ENCODE measurements at places on chromosomes 6 and 20. TPM values are rescaled to one million over a fixed set of nuclear protein-coding genes. Genes with fewer than 3 reads are reported as not detected.

DNA sequence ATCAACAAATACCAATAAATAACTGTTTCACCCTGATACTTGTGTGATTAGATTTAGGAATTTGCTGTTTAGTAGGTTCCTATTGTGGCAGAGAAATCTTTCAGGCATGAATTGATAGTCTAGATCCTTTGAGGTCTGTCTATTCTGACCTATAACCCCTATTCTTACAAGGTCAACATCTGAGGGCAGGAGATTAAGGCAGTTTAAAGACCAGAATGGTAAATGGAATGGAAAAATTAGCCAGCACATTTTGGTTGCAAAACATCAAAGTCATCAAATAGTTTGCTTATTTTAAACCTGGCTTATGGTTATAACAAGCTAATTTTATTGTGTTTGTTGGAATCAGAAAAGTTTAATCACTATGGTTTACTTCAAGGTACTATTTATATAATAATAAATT lies 78.4 kb downstream of the LIN28B start:
- H3K4me3 ChIP-seq = no peak overlapping the region
- no peaks in the 10 kb centered on the region for H3K36me3 ChIP-seq
- DNase-seq = no peak
- H3K27me3 ChIP-seq = no peaks in the 10 kb centered on the region

DNA sequence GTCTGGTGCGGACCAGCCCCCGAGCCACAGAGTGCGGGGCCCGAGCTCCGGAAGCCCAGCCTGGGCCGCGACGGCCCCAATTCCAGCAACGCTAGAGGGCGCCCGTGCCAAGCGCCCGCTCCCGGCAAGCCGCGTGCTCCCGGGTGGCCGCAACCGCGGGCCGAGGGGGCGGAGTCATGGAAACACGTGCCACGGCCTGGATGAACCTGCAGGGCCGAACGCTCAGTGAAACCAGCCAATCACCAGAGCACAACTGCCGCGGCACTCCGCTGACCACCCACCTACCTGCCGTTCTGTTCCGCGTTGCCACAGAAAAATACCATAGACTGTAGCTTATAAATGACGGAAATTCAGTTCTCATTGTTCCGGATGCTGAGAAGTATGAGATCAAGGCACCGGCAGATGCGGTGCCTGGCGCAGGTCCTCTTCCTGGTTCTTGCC lies 85.7 kb upstream of the FOXC1 start:
- no peak overlapping the region for H3K27ac ChIP-seq
- no peaks in the 10 kb centered on the region for H3K36me3 ChIP-seq
- H3K4me1 ChIP-seq = peaks cover 10% of the 10 kb centered on the region
- H3K4me3 ChIP-seq = peak overlapping the region; percentile 28
- peak; percentile 94 for DNase-seq
- peaks cover 61% of the 10 kb centered on the region for H3K27me3 ChIP-seq

- peak overlapping the region; percentile 35 for H3K27ac ChIP-seq
- no peaks in the 10 kb centered on the region for H3K27me3 ChIP-seq
- DNase-seq = peak; percentile 39
- no peaks in the 10 kb centered on the region for H3K36me3 ChIP-seq
- peaks cover 21% of the 10 kb centered on the region for H3K4me1 ChIP-seq
Observed at GRCh38 chr6:87700397-87701343, 1.4 kb downstream of the AKIRIN2 start.

- no peak overlapping the region for H3K4me3 ChIP-seq
- no peak overlapping the region for H3K27ac ChIP-seq
- no peaks in the 10 kb centered on the region for H3K27me3 ChIP-seq
- no peaks in the 10 kb centered on the region for H3K4me1 ChIP-seq
- no peak for DNase-seq
- H3K36me3 ChIP-seq = no peaks in the 10 kb centered on the region
Observed at GRCh38 chr6:89068695-89069094, 11.9 kb upstream of the PNRC1 start.

DNA sequence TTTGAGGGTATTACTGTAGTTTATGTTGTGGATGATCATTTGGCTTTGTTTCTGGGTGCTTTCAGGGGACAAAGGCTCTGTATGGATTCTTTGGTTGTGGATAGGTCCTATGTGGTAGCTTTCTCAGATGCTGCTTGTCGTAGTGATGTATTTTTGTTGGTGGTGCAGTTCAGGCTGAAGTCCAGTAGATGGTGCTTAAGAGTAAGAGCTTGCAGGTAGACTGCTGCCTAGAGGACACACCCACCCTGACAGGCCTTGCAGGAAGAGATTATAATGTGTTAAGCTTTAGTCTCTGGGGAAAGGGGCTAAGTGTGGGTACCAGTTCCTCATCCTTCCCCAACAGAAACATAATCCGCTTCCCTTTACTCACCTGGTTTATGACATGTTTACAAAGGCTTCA lies 62.6 kb upstream of the ADGRB3 start:
- no peaks in the 10 kb centered on the region for H3K27me3 ChIP-seq
- no peak overlapping the region for H3K27ac ChIP-seq
- no peaks in the 10 kb centered on the region for H3K36me3 ChIP-seq
- DNase-seq = peak; percentile 88
- H3K4me3 ChIP-seq = no peak overlapping the region

- no peak overlapping the region for H3K4me3 ChIP-seq
- no peak for DNase-seq
- H3K4me1 ChIP-seq = no peaks in the 10 kb centered on the region
- no peak overlapping the region for H3K27ac ChIP-seq
Observed at GRCh38 chr6:11362564-11362963, 130.1 kb upstream of the NEDD9 start.

DNA sequence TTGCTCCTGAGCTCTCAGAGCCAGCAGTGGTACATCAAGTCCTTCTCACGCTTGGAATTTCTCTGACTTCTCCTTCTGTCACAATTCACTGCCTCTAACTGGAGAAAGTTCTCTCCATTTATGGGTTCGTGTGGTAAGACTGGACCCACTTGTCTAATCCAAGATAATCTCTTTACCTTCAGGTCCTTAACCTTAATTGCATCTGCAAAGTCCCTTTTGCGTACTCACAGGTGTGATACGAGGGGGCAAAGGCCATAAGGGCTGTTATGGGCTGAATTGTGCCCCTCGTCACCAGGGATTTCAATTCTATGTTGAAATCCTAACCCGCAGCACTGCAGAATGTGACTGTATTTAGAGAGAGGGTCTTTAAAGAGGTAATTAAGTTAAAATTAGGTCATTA lies 27.5 kb upstream of the TBC1D22B start:
- H3K4me1 ChIP-seq = no peaks in the 10 kb centered on the region
- H3K27me3 ChIP-seq = no peaks in the 10 kb centered on the region
- H3K27ac ChIP-seq = no peak overlapping the region
- H3K36me3 ChIP-seq = no peaks in the 10 kb centered on the region

Gene IL20RA
- total RNA-seq = 2.4 TPM

DNA sequence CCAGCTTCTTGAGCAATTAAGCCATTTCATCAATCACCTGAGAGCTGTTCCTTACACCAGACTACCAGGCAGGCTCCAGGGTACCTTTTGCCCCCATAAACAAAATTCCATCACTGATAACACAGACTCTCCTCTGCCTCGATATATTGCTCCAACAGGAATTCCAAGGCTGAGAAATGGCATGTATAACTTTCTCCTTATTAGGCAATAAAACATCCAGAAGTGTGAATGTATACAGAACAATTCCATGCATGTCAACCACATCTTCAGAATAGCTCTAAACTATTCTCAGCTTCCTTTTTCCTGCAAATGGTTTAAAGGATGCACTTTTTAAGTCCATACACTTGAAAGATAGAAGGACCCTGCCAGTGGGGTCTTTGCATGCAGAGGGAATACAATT lies 73.8 kb downstream of the EDN3 start:
- H3K27me3 ChIP-seq = no peaks in the 10 kb centered on the region
- DNase-seq = no peak
- no peaks in the 10 kb centered on the region for H3K36me3 ChIP-seq
- no peaks in the 10 kb centered on the region for H3K4me1 ChIP-seq

GRCh38 chr6:68726337-68726736 lies 91.3 kb downstream of the ADGRB3 start:
- H3K4me1 ChIP-seq = no peaks in the 10 kb centered on the region
- no peak overlapping the region for H3K27ac ChIP-seq
- no peaks in the 10 kb centered on the region for H3K27me3 ChIP-seq
- no peak for DNase-seq
- no peaks in the 10 kb centered on the region for H3K36me3 ChIP-seq

Gene EMILIN3
- total RNA-seq = 6.3 TPM

Gene ZNF165
- total RNA-seq = 5.5 TPM

Gene ZNF831
- total RNA-seq = not detected

- peaks cover 7% of the 10 kb centered on the region for H3K36me3 ChIP-seq
- H3K4me1 ChIP-seq = peaks cover 13% of the 10 kb centered on the region
- no peak overlapping the region for H3K4me3 ChIP-seq
- DNase-seq = peak; percentile 47
- no peak overlapping the region for H3K27ac ChIP-seq
Observed at GRCh38 chr20:23365390-23366165, 3.6 kb downstream of the GZF1 start.

DNA sequence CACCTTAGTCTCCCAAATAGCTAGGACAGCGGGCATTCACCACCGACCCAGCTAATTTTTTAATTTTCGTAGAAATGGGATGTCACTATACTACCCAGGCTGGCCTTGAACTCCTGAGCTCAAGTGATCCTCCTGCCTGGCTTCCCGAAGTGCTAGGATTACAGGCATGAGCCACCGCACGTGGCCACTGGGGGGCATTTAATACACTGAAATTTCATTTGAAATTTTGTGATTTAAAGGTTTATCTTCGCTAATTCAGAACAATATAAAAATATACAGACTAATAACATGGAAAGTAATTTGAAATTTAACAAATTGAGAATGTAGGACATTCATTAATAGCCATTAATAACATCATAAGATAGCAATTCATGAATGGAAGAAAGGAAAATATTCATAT lies 20.5 kb upstream of the TBC1D32 start:
- H3K36me3 ChIP-seq = no peaks in the 10 kb centered on the region
- H3K4me3 ChIP-seq = no peak overlapping the region
- H3K27ac ChIP-seq = no peak overlapping the region
- DNase-seq = peak; percentile 26
- peaks cover 2% of the 10 kb centered on the region for H3K4me1 ChIP-seq

Gene PCK1
- not detected for total RNA-seq

GRCh38 chr6:5042436-5042835 lies 38.6 kb upstream of the RPP40 start:
- no peak overlapping the region for H3K4me3 ChIP-seq
- H3K27me3 ChIP-seq = no peaks in the 10 kb centered on the region
- no peaks in the 10 kb centered on the region for H3K4me1 ChIP-seq
- no peak for DNase-seq
- H3K36me3 ChIP-seq = no peaks in the 10 kb centered on the region

DNA sequence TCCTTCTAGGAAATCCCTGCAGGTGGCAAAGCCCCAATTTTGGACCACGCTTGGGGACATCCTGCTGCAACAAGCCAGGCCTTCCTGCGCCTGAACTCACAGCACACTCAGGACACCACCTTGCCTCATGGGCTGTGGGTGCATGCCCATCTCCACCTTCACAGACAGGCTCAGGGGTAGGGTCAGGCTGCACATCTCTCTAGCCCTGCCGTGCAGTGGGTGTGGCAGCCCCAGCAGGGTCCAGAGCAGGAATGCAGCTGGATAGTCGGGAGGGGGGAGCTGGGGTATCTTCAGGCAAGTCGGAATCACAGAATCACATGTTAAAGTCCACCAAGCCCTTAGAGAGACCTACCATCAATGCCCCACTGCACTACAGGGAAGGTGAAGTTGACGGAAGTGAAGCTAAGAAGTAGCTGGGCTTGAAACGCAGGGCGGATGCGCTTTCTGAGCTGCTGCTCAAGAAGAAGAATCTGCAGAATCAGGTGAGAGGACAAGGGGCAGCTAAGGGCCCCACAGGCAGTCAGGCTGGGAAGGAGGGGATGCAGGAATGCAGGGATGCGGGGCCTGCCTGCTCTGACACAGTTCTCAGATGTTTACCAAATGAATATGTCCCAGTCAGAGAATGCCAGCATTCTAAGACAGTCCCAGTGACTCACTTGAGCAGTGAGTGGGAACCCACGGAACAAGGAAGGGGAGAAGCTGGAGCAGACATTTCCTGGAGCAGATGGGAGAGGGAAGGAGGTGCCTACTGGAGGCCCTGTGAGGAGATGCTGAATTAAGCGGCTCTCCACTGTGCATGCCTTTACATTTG lies 11.3 kb downstream of the SERPINB6 start:
- peaks cover 36% of the 10 kb centered on the region for H3K4me1 ChIP-seq
- peak overlapping the region; percentile 70 for H3K27ac ChIP-seq
- no peak overlapping the region for H3K4me3 ChIP-seq
- DNase-seq = peak; percentile 75
- H3K36me3 ChIP-seq = no peaks in the 10 kb centered on the region

- peaks cover 6% of the 10 kb centered on the region for H3K36me3 ChIP-seq
- no peak overlapping the region for H3K27ac ChIP-seq
- 0 out of 2 replicates have a peak, but pooled peaks cover 11% of the 10 kb centered on the region for H3K4me1 ChIP-seq
- H3K4me3 ChIP-seq = no peak overlapping the region
- no peaks in the 10 kb centered on the region for H3K27me3 ChIP-seq
Observed at GRCh38 chr6:44771647-44772415, 384.3 kb downstream of the CDC5L start.

DNA sequence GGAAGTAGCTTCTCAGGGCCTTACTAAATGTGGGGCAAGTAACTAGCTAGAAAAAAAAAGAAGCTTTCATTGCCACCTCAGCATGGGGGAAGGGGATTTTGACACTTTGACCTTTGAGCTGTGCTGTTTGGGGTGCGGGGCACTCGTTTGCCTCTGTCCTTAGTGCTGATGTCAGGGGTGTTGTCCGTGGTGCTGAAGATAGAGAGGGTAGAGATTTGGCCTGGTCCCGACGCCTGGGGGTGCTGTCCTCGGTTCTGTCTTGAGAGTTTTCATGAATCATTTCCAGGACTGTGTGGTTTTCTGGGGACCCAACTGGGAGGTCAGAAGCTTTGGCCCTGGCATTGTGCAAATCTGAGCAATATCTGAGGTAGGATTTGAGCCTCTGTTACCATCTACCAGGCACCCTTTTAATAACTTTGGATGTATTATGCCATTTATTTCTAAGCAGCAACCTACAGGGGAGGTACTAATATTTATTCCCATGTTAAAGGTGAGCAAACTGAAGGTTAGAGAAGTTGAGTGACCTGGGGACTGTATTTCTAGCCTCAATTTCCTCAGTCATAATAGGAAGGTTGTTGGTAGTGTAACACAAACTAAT lies 78.0 kb downstream of the DLGAP4 start:
- DNase-seq = peak; percentile 95
- no peak overlapping the region for H3K4me3 ChIP-seq
- H3K36me3 ChIP-seq = no peaks in the 10 kb centered on the region
- H3K4me1 ChIP-seq = no peaks in the 10 kb centered on the region

GRCh38 chr6:69894578-69895347 lies 28.4 kb downstream of the COL19A1 start:
- H3K27ac ChIP-seq = no peak overlapping the region
- DNase-seq = no peak
- no peak overlapping the region for H3K4me3 ChIP-seq
- H3K27me3 ChIP-seq = no peaks in the 10 kb centered on the region
- no peaks in the 10 kb centered on the region for H3K36me3 ChIP-seq

DNA sequence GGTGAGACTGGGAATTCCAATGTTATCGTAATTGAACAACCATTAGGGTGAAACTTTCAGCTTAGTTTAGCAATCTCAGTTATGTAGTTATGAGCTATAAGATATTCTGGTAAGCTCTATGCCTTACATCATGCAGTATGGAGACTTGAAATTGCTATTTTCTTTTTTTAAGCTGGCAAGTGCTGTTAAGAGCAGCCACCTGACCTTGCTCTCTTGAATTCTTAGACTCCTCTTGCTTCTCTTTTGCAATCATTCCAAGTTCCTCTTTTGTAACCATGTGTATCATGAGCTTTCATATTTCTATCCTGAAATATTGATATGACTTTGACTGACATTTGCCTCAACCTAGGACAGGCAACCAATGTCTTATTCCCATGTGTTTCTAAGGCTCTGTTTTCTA lies 446.3 kb upstream of the SLC35B3 start:
- H3K4me3 ChIP-seq = no peak overlapping the region

Gene OR2J1
- not detected for total RNA-seq

Gene PGC
- not detected for total RNA-seq

Gene SCAF8
- 40.8 TPM for total RNA-seq

Gene CGAS
- 14.8 TPM for total RNA-seq
